ENCODE measurements at places on chromosomes 7 and 10. TPM values are rescaled to one million over a fixed set of nuclear protein-coding genes. Genes with fewer than 3 reads are reported as not detected.

- DNase-seq, result no peak
Measured at GRCh38 chr7:26140380-26140779, 11.6 kb upstream of the NFE2L3 start.

GRCh38 chr7:33130184-33130583 lies 820 bp downstream of the BBS9 start:
- DNase-seq, result peak; percentile 31

- DNase-seq, result peak; percentile 55
Measured at GRCh38 chr10:95183271-95184230, 10.5 kb upstream of the ACSM6 start.

Gene IKZF1
- not detected for total RNA-seq

Gene AS3MT
- total RNA-seq, result 4.0 TPM

- DNase-seq, result no peak
Measured at GRCh38 chr7:105677817-105678573, 96.7 kb upstream of the EFCAB10 start.

DNA sequence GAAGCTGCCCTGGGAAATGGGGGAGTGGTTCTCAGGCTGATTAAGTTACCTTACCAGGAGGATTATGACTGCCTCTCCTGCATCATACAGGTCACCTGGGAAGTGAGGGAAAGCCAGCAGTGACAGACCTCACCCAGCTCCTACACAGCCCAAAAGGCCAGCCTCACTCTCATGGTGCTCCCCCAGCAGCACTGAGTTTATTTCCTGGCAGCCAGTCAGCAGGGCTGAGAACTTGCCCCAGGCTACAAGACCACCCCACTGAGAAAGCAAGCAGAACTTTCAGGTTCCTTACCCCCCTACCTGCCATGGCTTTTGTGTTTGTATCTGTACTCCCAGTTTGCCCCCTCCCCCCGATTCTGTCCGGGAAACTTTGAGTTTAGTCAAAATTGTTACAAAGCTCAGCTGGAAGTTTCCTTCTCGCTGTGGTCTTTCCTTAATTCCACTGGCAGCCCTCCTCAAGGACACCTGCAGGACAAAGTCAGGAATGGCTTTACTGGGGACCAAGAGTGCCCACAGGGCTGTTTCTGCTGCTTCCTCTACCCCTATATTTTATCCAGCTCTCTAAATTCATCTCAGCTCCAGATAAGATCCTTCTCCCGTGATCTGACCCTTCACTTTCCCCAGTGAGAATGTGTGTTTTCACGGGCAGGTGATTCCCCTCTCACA lies 649.8 kb upstream of the MBL2 start:
- DNase-seq, result no peak

- DNase-seq, result peak; percentile 71
Measured at GRCh38 chr10:82942286-82943099, 1067.5 kb downstream of the NRG3 start.

Gene CFAP58
- total RNA-seq, result 0.41 TPM

DNA sequence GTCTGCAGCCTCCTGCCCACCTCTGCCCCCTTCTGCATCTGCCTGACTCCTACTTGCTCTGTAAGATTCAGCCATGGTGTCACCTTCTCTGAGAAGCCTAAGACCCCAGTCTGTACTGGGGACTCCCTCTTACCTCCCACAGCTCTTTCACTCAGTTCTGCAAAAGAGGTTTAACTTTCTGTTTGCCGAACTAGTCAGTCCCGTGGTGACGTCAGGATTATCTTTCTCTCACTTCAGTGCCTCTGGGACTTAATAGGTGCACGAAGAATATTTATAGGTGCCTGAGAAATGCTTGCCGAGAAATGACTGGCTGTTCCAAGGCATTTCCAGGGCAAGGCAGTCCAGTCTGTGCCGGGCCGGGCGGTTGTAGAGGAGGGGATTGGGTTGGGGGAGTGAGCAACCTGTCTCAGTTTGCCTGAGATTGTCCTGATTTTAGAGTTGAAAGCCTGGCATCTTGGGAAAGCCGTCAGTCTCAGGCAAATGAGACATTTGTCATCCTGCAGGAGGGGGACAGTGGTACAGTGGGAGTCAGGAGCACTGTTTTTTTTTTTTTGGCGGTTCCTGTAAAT lies 227.5 kb upstream of the NPVF start:
- DNase-seq, result no peak

DNA sequence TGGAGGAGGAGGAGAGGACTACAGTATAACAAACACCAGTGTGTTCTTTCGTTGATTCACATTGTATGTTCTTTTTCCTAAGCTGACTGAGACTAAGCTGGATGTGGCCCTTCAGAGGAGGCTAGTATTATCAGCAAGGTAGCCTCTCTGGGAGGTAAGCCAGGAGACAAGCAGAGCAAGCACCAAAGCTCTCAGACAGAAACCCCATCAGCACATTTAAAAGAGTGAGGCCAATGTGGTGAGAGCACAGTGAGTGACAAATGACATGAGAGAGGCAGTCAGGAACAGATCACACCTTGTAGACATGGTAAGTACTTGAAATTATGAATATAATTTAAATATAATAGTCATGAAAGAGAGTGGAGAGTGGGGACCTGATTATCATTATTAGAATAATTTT lies 107.6 kb downstream of the KMT2C start:
- no peak for DNase-seq

Gene CNTNAP2
- not detected for total RNA-seq

GRCh38 chr7:11228515-11228914 lies 254.8 kb downstream of the PHF14 start:
- no peak for DNase-seq

Data from HFFc6 (cell line).